ENCODE measurements at places on chromosomes 1 and 21.

DNA sequence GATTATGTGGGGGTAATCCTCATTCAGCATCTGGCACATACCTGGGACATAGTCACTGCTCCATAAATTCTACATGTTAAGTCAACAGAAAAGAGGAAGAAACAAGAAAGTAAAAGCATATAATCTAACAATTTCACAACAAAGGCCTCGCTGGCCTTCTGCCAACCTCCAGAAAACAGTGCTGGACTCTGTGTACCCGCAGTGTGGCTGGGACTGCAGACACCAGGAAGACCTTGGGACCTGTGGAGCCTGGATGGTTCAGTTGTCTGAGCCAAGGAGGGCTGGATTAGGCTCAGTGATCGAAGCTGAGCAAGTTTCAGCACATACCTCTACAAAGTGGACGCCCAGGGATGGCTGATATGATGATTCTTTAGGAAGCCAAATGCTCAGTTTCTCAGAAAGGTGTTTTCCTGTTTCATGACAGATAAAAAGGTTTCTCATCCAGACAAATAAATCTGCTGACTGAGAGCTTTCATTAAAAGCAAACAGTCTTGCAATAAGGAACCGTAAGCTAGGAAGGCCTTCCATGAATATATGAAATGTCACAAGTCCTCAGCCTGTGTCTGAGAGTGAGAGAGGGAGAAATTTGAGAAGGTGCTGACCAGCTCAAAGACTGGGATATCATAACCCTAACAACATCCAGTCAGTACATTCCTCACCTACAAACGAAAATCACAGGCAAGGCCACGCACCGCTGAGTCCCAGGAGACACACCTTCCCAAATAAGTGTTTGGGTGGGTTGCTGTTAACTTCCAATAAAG, 48.4 kb downstream of the CAPZB start:
- DNase-seq = no peak

GRCh38 chr1:80375662-80376061, 1369.1 kb upstream of the ADGRL4 start:
- no peak for DNase-seq

DNA sequence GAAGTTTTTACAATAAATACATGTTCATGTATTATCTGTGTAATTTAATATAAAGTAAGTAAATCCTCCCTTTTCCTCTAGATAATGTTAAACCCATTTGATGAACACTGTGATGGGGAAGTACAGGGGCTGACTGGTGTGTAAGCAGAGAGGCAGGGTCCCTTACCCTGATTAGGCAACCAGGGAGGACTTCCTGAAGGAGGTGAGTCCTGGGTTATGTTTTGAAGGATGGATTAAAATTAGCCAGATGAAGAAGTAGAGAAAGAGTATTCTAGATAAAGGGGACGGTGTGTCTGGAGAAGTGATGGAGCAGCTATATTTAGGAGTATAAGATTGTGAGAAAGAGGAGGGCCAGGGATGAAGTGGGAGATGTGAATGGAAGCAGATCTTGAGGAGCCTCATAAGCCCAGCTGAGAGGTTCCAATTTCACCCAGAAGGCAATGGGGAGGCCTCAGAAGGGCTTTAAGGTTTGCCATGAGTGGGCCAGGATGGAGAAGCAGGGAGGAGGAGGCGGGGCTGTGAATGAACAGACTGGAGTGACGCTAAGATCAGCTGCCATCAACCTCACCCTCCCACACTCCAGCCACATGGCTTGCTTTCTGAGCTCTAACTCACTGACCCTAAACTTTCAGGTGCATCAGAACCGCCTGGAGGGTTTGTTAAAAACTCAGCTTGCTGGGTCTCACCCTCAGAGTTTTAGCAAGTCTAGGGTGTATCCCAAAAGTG, 30.9 kb upstream of the ID3 start:
- DNase-seq = no peak

GRCh38 chr1:81225789-81226602, 574.7 kb upstream of the ADGRL2 start:
- DNase-seq = no peak

- DNase-seq = no peak
Measured at GRCh38 chr1:40057310-40058030, 16.9 kb downstream of the CAP1 start.

GRCh38 chr1:39110325-39110851, 84.2 kb downstream of the NDUFS5 start:
- no peak for DNase-seq

- DNase-seq = no peak
Measured at GRCh38 chr1:2224631-2225428, 3.3 kb upstream of the SKI start.

Measured in glutamatergic neuron (in vitro differentiated cells).